Activated T-helper 1 cell treated with anti-CD3 and anti-CD28 coated beads, Interleukin-2, amount 50 U/mL, for 16 hours (primary cell): ENCODE measurements at places on chromosomes 11 and 22.
A peak's percentile ranks its signal among the peaks of the same experiment; 100 is the strongest.

DNA sequence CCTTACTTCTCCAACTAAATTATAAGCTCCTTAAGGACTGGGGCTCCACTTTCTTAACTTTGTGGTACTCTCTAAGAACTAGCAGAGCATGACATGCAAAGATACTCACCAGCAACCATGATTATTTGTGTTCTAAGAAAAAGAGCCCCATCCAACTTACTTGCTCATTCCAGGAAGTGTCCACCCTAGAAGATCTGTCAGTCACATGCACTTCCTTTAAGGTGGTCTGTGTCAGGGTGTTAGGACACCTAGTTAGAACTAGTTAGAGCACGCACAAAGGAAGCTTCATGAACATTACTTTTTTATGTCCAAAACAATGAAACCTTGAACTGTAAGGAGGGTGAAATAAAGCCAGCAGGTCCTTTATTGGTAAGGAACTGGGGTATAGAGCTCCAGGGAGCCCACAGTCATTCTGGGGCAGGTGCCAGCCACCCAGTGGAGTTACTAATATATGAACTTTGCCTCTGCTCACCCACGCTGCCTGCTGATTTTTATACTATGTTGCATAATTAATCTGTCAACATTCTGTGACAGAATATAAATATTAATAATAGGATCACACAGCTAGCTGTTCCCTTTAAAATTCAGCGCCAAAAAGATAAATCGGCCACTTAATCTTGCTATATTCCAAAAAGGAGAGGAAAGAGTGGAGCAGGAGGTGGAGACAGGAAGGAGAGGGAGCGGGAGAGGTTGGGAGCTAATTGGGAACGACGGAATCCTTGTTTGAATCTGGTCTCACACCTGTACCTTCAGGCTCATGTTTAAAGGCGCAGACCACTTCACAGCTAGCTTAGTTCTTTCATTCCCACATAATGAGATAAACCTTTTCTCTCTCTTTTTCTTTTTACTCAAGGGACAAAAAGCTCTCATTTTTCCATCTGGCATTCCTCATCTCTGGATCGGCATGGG, 755.0 kb downstream of the OPCML start:
- DNase-seq, result no peak

DNA sequence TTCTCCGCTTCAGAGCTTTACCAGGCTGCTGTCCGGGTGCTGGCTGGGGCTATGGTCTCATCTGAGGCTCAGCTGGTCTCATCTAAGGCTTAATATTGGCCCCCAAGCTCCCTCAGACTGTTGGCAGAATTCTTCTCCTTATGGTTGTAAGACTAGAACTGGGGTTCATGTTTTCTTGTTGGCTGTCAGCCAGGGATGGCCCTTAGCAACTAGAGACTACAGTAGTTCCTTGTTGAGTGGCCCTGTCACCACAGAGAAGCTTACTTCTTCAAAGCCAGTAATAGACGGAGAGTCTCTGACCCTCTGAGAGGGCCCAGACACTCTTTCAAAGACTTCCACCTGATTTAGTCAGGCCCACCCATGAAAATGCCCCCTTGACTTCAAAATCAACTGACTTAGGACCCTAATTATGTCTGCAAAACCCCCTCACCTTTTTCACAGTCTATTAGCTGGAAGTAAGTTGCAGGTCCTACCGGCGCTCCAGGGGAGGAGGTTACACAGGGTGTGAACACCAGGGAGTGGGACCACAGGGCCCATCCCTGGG, 24.2 kb upstream of the TREH start:
- no peak for DNase-seq

- DNase-seq, result no peak
Measured at GRCh38 chr11:101929294-101929915, 13.1 kb upstream of the ANGPTL5 start.

DNA sequence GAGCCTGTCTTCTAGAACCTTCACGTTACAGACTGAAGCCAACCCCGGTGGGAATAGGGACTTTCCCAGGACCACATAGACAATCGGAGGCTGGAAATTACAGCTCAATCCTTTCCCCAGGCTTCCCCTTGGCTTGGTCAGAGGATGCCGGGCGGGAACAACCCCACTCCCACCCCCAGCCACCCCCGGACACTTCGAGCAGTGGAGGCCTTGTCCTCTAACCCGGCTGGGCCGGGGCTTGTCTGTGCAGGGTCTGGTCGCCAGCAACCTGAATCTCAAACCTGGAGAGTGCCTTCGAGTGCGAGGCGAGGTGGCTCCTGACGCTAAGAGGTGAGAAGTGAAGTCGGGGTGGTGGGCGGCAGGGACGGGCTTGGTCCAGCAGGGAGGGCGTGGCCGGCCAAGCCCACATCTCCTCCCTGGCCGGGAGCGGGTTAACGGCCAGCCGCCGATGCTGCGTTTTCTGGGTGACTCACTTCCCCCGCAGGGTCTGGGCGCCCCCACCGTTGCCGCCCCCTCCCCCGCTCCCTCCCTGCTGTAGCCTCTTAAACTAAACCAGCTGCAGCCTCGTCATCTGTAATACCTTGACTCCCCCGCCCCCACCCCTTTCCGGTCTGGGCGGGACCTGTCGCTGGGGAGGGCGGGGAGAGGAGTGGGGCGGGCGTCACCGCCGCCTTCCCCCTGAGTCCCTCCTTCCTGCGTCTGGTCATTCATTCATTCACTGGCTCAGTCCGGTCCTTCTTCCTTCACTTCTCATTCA, 1.5 kb downstream of the LGALS1 start:
- DNase-seq, result peak; percentile 86

GRCh38 chr11:35112056-35112845, 26.7 kb upstream of the CD44 start:
- DNase-seq, result no peak

GRCh38 chr11:110951950-110952503, 239.8 kb upstream of the ARHGAP20 start:
- DNase-seq, result no peak

DNA sequence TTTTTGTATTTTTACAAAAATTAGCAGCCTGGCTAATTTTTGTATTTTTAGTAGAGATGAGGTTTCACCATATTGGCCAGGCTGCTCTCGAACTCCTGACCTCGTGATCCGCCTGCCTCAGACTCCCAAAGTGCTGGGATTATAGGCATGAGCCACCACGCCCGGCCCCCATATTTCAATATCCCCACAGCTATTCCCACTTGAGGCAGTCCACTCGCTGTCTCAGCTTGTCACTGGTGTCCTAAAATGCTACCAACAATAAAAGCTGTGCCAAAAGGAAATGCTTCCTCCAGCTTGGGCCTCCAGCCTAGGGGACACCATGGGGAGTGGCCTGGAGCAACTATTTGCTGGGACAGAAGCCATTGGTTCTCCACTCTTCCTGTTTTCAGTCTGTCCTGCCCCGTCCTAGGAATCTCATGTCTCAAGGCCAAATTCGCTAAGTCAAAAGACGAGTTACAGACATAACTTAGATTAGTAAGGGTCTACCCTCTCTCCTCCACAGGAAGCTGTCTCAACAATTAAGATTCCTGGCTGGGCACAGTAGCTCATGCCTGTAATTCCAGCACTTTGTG, 7.3 kb upstream of the SPINDOC start:
- DNase-seq, result no peak

GRCh38 chr22:43396321-43396933, 15.4 kb upstream of the MPPED1 start:
- DNase-seq, result no peak

DNA sequence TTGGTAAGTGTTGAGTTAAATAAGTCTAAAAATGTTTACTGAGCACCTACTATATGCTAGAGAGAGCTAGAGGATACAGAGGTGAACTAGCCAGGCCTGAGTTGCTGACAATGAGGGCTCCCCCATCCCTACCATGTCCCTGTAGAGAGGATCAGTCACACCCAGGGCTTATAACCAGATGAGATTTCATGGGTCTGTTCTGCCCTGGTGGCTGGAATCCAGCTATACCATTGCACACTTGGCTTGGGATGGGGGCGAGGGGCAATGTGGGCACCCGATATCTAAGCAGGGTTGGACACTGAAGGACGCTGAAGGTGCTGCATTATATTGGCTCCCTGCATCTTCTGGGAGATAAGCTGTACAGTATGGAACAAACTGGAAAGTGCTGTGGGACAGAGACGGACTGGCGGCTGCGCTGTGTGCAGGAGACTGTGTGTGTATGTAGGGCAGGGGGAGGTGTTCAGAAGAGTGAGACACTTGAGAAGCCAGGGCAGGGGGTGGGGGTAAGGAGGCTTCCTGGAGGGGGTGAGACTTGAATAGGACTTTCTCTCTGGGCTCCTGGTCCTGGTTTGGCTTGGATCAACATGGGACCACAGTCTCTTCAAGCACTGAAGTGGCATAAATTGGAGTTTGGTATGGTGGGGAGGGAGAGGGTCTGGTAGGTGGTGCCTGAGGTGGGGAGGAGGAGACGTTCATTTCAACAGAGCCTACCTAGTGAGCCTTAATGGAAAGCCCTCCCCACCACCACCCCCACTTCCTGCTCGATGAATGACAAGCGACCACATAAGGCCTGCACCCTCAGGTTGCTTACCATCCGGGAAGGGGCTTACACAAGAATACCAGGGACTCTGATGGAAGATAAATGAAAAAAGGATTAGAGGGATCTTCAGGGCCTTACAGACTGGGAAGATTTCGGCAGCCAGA, 1.8 kb downstream of the CD82 start:
- DNase-seq, result no peak

DNA sequence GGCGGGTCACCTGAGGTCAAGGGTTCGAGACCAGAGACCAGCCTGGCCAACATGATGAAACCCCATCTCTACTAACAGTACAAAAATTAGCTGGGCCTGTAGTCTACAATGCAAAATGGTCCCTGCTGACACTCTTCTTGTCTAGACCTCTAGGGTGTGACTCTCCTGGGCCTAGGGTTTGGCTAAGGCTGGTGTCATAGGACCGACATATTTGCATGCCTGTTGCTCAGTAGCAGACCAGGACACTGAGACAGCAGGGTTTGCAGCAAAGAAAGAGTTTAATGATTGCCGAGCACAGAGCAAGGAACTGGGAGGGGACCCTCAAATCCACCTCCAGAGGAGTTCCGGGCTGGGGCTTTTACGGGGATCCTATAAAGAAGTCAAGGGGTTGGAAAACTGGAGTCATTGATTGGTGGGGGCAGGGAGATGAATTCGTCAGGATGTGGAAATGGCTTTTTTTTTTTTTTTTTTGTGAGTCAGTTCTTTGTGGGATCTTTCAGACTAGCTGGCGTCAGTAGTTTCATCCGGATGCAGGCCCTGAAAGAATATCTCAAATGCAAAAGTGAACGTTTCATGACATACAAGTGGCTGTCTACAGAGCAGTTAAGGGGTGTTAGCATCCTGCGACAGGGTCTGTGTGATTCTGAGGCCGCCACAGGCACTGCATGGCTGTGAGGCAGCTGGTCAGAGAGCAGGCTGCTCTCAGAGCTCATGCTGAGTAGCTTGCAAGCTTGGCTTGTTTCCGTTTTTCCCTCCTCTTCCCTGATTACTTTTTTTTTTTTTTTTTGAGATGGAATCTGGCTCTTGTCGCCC, 27.2 kb upstream of the A4GALT start:
- no peak for DNase-seq

- DNase-seq, result no peak
Measured at GRCh38 chr11:92211576-92212167, 12.9 kb upstream of the FAT3 start.

GRCh38 chr22:38739300-38740055, 16.3 kb downstream of the SUN2 start:
- DNase-seq, result no peak

- no peak for DNase-seq
Measured at GRCh38 chr11:15159085-15159484, 44.4 kb downstream of the INSC start.

GRCh38 chr11:116366980-116367645, 405.7 kb downstream of the BUD13 start:
- DNase-seq, result no peak

DNA sequence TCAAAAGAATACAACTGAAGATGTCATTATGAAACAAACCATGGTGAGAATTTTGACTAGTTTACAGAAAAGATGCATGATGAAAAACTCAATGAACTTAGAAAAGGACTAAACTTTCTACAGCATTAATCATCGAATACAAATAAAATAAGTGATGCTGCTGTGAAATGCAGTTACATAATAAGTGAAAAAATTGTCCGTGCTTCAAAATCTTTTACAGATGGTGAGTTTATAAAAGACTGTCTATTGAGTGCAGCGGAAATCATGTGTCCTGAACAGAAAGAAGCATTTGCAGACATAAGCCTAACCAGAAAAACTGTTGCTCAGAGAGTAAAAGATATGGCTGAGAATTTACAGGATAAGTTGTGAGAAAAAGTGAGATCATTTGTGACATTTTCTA, 33.8 kb downstream of the NEAT1 start:
- no peak for DNase-seq

GRCh38 chr11:64643256-64643881, 52.3 kb downstream of the SLC22A12 start:
- DNase-seq, result no peak

DNA sequence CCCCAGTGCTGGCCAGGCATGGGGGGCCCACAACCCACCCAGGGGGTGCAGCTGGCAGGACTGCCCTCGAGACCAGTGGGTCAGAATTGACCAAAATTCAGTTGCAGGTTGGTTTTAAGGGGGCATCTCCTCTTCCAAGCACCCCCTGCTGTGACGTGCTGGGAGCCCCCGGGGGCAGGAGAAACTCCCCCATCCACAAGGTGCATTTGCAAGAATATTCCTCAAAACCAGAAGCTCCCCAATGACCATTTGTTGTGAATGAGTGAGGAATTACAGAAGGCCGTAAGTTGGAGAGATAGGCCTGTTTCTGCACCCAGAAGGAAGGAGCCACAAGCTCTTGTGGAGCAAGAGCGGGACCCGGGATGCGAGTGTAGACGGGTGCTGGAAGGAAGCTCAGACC, 414.5 kb downstream of the BRD1 start:
- no peak for DNase-seq

DNA sequence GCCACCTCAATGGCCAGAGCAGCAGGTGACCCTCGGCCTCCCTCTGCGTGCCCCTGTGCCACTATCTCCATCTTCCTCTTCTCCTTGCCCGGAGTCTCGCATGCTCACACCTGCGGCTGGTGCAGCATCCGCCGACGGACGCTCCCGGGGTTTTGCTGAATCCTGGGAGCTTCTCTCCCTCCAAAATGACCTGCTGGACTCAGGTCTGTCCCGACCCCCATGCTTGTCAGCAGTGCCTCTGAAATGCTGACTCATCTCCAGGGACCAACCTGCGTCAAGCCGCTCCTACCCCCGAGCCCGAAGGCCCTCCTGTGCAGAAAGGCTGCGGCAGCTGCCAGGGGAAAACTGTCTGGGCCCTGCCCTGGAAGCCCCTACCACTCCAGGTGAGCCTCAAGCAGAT, 58.4 kb downstream of the CELSR1 start:
- no peak for DNase-seq

DNA sequence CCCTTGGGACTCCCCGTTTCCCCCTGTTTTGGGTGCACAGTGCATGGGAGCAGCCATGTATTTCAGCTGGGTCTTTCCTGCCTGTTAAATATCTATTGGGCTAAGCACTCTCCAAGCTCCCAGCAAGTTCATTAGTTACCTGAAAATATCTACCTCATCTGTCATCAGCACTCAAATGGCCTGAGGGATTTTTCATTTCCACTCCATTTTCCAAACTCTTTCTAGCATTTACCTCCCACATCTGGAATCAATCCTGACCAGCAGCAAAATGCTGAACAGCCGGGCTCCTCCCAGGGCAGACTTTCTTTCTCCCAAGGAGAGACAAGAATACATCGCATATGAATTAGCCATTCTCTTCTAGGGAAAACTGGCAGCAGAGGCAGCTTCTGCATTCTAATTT, 273.5 kb upstream of the MPPED2 start:
- no peak for DNase-seq
